Fibroblast of lung (primary cell): ENCODE measurements at places on chromosomes 7 and 10.

DNA sequence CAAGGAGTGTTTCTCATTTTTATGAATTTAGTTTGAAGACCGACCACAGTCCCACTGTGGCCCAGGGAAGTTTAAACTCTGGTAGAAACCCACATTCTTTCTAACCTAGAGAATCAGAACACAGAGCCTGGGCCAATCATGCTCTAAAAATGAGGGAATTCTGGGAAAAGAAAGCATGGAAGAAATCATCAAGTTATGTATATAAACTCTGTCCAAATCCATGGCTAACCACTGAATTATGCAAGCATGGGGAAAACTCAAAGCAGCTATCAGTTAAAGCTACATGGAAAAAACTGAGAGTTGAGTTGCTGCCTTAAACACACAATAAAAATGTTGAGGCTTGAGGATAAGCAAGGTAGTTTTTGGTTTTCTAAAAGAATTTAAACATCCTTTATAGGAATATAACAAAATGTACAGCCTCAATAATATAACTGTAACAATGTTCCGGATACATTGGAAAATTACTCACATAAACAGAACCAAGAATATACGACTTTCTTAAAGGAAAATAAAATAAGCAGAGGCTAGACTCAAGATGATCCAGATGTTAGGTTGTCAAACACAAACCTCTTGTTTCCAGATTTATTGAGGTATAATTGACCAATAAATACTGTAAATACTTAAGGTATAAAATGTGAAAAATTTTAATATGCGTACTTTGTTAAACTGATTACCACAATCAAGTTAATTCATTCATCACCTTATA is 311.2 kb upstream of the GNAI1 start:
- H3K4me1 ChIP-seq = no peaks in the 10 kb centered on the region
- no peak overlapping the region for H3K4me3 ChIP-seq
- no peak overlapping the region for H3K27ac ChIP-seq

DNA sequence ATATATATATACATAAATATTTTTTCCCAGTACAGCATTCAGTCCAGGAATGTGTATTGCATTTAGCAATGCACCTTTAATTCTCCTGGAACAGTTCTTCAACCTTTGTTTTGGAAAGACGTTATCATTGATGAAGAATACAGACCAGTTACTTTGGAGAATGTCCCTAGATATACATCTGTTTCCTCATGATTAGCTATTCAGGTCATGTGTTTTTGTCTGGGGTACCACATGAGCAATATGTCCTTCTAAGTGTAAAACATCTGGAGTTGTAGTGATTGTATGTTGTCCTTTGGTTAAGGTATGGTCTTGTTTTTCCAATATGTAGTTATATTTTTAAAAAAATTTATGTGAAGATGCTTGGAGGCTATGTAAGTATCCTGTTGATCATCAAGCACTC is 10.2 kb downstream of the BZW2 start:
- H3K4me3 ChIP-seq = no peak overlapping the region
- no peak overlapping the region for H3K27ac ChIP-seq
- H3K36me3 ChIP-seq = no peaks in the 10 kb centered on the region
- H3K4me1 ChIP-seq = peaks cover 10% of the 10 kb centered on the region
- no peaks in the 10 kb centered on the region for H3K27me3 ChIP-seq

- no peak for DNase-seq
- no peak overlapping the region for H3K4me3 ChIP-seq
- no peaks in the 10 kb centered on the region for H3K36me3 ChIP-seq
- H3K27ac ChIP-seq = no peak overlapping the region
Observed at GRCh38 chr7:44172352-44172751, 16.9 kb downstream of the GCK start.

GRCh38 chr7:124177891-124178290 is 145.0 kb upstream of the TMEM229A start:
- no peaks in the 10 kb centered on the region for H3K4me1 ChIP-seq
- no peak overlapping the region for H3K4me3 ChIP-seq
- no peak for DNase-seq

DNA sequence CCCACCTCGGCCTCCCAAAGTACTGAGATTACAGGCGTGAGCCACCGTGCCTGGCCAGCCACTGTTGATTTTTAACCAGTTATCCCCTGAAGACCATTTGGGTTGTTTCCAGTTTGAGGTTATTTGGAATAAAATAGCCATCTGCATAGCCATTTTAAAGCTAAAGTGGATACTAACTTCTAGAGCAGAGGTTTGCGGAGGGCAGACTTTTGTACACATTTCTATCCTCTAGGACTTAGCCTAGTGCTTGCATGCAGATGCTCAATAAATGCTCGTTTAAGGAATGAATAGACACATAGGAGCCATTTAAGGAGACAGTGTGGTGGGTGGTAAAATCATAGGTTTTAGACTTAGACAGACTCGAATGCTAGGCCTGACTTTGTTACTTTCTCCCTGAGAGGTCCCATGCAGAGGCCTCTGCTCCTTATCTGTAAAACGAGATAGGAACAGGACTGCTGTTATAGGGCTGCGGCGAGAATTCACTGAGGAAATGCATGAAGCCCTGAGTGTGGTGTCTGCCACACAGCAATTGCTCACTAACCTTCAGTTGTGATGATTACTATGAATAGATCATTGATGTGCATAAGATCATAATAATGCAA is 75.9 kb downstream of the PFKFB3 start:
- H3K27me3 ChIP-seq = no peaks in the 10 kb centered on the region
- H3K4me1 ChIP-seq = peaks cover 11% of the 10 kb centered on the region
- H3K4me3 ChIP-seq = no peak overlapping the region
- H3K27ac ChIP-seq = no peak overlapping the region

GRCh38 chr10:112797855-112798254 is 152.2 kb upstream of the TCF7L2 start:
- no peak for DNase-seq
- H3K4me3 ChIP-seq = no peak overlapping the region
- H3K27me3 ChIP-seq = no peaks in the 10 kb centered on the region
- H3K27ac ChIP-seq = no peak overlapping the region
- H3K4me1 ChIP-seq = peaks cover 2% of the 10 kb centered on the region
- H3K36me3 ChIP-seq = no peaks in the 10 kb centered on the region

GRCh38 chr10:130761788-130762301 is 549.7 kb downstream of the TCERG1L start:
- H3K36me3 ChIP-seq = no peaks in the 10 kb centered on the region
- no peak for DNase-seq
- H3K27ac ChIP-seq = no peak overlapping the region
- no peak overlapping the region for H3K4me3 ChIP-seq

GRCh38 chr10:31723106-31723750 is 205.4 kb downstream of the ARHGAP12 start:
- H3K4me1 ChIP-seq = peaks cover 2% of the 10 kb centered on the region
- H3K36me3 ChIP-seq = no peaks in the 10 kb centered on the region
- H3K27me3 ChIP-seq = peaks cover under 1% of the 10 kb centered on the region
- H3K4me3 ChIP-seq = no peak overlapping the region
- H3K27ac ChIP-seq = no peak overlapping the region

- no peak for DNase-seq
- H3K4me3 ChIP-seq = no peak overlapping the region
- H3K27ac ChIP-seq = no peak overlapping the region
- peaks cover 4% of the 10 kb centered on the region for H3K4me1 ChIP-seq
Observed at GRCh38 chr10:62248465-62248864, 20.2 kb downstream of the RTKN2 start.
